ENCODE measurements at places on chromosomes 3 and 15. TPM values are rescaled to one million over a fixed set of nuclear protein-coding genes. Genes with fewer than 3 reads are reported as not detected.

The LDHAL6B gene
- not detected for total RNA-seq

DNA sequence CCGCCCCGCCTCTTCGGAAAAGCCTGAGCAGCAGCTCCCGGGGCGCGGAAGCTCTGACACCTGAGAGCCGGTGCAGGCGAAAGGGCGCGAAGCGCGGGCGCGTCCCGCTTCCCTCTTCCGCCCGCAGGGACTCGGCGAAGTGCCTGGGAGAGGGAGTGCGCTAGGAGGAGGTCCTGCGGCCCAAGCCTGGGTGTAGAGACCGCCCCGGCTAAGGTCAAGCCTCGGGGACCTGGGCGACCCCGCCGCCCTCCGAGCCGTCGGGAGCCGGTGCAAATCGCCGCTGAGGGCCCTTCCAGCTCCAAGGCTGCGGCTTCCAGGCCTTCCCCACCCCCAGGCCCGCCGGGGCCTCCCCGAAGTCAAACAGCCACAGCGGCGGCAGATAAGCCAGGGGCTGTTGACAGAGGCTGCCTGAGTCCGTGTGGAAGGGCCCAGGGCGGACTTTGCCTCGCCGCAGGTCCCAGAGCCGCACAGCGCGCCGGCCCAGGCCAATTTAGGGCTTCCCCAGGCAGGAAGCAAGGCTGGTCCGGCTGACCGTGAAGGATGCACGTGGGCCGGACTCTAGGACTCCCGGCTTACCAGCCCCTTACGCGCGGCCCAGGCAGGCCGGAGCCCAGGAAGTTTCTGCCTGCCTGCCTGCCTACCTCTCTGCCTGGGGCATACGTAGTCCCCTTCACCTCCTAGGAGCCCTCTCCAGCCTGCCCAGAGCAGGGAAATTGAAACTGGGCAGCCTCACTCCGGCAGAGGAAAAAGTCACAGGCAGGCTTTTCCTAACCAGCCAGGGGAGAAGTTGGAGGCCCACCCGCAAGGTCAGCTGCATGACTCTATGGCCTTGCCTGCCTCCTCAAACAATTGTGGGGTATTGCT is 2.3 kb downstream of the ITPKA start:
- H3K4me1 ChIP-seq = peaks cover 12% of the 10 kb centered on the region
- no peak overlapping the region for H3K27ac ChIP-seq
- no peaks in the 10 kb centered on the region for H3K36me3 ChIP-seq
- H3K27me3 ChIP-seq = peaks cover 6% of the 10 kb centered on the region
- DNase-seq = no peak
- peak overlapping the region; percentile 80 for H3K4me3 ChIP-seq

DNA sequence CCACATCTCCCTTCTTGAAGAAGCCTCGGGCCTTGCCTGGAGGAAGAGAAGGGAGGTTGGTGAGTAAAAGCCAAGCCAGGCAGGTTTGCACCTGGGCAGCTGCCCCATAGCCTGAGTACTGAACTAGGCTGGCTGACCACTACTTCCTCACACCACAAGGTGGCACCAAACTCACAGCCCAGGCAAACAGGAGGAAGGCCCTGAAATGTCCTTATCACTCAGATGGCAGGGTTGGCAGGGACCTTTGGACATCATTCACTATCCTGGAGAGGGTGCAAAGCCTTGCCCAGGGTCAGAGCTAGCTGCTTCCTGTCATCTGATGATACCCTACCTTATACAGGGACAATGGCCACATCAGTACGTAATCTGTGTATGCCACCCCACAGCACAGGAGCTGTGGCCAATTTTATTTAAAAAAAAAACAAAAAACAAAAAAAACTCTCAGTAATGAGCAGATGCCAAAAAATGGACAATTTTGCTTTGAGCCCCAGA is 2.2 kb upstream of the GRAMD2A start:
- no peak overlapping the region for H3K4me3 ChIP-seq
- no peak overlapping the region for H3K27ac ChIP-seq
- H3K4me1 ChIP-seq = peaks cover 7% of the 10 kb centered on the region
- H3K36me3 ChIP-seq = peaks cover 60% of the 10 kb centered on the region
- no peaks in the 10 kb centered on the region for H3K27me3 ChIP-seq

DNA sequence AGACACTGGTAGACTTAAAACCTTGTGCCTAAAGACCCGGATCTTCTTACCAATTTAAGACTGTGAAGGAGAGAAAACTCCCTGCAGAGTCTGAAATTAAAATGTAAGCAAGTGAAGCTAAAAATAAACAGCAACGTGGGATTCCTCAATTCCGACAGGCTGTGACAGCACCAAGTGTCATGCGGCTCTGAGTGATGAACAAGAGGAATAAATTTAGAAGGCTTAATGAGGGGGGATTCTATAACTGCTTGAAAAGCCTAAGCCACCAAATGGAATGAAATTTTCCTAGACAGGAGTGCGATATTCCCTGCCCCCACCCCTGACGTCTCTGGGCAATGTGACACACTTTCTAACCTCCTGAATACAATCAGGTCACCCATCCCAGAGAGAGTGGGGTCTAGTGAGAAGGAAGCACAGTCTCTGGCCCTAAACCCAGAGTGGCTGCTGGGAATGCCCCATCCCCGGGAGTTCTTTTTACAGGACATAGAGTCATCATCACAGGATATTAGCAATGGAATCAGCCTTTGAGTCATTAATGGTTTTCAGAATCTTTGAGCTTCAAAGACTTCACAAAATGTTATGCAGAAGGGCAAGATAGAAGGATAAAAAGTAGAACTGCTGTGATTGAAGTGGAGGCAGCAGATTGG is 114.3 kb downstream of the EDEM1 start:
- H3K4me3 ChIP-seq = no peak overlapping the region
- H3K27ac ChIP-seq = no peak overlapping the region
- H3K36me3 ChIP-seq = no peaks in the 10 kb centered on the region
- no peak for DNase-seq
- H3K4me1 ChIP-seq = no peaks in the 10 kb centered on the region
